ENCODE measurements at places on chromosomes 3 and 15.

- H3K4me1 ChIP-seq: no peaks in the 10 kb centered on the region
- no peak overlapping the region for H3K27ac ChIP-seq
- no peak overlapping the region for H3K4me3 ChIP-seq
- H3K27me3 ChIP-seq: no peaks in the 10 kb centered on the region
- DNase-seq: no peak
- H3K36me3 ChIP-seq: peaks cover 43% of the 10 kb centered on the region
Observed at GRCh38 chr3:52393131-52393807, 51.6 kb downstream of the SEMA3G start.

GRCh38 chr15:75688831-75689230 is 23.8 kb downstream of the CSPG4 start:
- H3K4me3 ChIP-seq: no peak overlapping the region
- H3K36me3 ChIP-seq: no peaks in the 10 kb centered on the region
- peaks cover 6% of the 10 kb centered on the region for H3K4me1 ChIP-seq
- H3K27me3 ChIP-seq: no peaks in the 10 kb centered on the region
- H3K27ac ChIP-seq: no peak overlapping the region

- H3K4me1 ChIP-seq: no peaks in the 10 kb centered on the region
- no peaks in the 10 kb centered on the region for H3K36me3 ChIP-seq
- DNase-seq: no peak
- H3K27ac ChIP-seq: no peak overlapping the region
Observed at GRCh38 chr3:155112661-155113389, 32.7 kb downstream of the MME start.

DNA sequence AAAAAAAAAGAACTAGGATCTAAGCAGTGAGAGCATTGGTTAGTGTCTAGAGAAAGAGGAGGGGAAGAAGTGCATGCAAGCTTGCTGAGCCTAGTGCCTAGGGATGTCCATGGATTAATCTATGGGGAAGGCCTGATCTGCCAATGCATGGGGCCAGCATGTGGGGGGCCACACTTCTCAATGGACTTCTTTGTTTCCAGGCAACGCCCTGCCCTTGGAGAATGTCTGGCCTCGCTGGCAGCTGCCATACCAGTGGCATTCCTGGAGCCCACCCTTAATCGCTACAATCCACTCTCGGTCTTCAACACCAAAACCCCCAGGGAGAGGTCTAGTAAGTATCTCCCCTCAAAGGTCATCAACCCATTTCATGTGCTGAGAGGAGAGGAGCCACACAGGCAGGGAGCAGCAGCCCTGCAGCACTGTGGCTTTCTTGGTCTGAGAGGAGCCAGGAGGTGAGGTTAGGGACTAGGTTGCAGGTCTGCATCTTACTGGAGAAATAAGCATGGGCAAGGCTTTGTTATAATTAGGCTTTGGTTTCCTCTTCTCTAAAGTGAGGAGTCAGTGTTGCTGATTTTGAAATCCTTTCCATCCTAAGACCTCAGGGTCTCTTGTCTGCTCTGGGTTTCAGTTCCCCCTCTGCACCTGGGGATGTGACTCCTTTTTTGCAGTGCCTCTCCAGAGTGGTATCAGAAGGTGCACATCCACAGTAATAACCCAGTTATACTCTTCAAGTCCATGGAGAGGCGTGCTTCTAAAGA is 188.1 kb upstream of the CHRM5 start:
- H3K4me3 ChIP-seq: no peak overlapping the region
- no peaks in the 10 kb centered on the region for H3K4me1 ChIP-seq
- H3K27ac ChIP-seq: no peak overlapping the region
- H3K27me3 ChIP-seq: no peaks in the 10 kb centered on the region
- DNase-seq: no peak
- no peaks in the 10 kb centered on the region for H3K36me3 ChIP-seq

DNA sequence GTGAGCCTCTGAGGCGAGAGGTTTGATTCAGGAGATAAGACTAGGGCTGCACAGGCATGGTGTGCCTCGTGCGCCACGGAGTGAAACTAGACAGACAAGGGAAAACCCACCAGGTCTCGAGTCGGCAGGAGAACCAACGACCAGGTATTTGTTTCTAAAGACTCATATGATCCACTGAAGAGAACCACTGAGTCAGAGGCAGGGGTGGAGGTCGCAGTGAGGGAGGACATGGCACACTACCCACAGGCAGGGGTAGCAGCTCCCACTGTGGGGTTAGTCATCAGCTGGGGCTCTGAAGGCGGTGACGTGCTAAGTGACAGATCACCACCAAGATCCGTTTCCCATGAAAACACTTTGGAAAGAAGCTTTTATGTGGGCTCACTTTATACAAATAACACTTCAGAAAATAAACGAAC is 45.7 kb downstream of the CHSY1 start:
- no peaks in the 10 kb centered on the region for H3K27me3 ChIP-seq
- DNase-seq: no peak
- no peaks in the 10 kb centered on the region for H3K36me3 ChIP-seq

GRCh38 chr3:162092751-162093150 is 596.1 kb downstream of the OTOL1 start:
- no peaks in the 10 kb centered on the region for H3K27me3 ChIP-seq
- H3K27ac ChIP-seq: no peak overlapping the region
- no peak for DNase-seq
- no peak overlapping the region for H3K4me3 ChIP-seq

DNA sequence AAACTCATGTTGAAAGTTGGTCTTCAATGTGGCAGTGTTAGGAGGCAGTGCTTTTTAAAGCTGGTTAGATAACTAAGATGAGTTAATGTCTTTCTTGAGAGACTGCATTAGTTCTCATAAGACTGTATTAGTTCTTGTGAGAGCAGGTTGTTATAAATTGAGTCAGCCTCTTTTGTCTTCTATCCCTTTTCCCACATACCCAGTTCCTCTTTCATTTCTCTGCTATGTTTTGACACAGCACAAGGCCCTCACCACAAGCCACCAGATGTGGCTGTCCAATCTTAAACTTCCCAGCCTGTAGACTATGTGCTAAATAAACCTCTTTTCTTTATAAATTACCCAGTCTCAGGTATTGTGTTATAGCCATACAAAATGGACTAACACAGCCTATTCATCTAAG is 94.6 kb upstream of the SNTN start:
- H3K27me3 ChIP-seq: no peaks in the 10 kb centered on the region
- no peaks in the 10 kb centered on the region for H3K4me1 ChIP-seq
- H3K36me3 ChIP-seq: no peaks in the 10 kb centered on the region

DNA sequence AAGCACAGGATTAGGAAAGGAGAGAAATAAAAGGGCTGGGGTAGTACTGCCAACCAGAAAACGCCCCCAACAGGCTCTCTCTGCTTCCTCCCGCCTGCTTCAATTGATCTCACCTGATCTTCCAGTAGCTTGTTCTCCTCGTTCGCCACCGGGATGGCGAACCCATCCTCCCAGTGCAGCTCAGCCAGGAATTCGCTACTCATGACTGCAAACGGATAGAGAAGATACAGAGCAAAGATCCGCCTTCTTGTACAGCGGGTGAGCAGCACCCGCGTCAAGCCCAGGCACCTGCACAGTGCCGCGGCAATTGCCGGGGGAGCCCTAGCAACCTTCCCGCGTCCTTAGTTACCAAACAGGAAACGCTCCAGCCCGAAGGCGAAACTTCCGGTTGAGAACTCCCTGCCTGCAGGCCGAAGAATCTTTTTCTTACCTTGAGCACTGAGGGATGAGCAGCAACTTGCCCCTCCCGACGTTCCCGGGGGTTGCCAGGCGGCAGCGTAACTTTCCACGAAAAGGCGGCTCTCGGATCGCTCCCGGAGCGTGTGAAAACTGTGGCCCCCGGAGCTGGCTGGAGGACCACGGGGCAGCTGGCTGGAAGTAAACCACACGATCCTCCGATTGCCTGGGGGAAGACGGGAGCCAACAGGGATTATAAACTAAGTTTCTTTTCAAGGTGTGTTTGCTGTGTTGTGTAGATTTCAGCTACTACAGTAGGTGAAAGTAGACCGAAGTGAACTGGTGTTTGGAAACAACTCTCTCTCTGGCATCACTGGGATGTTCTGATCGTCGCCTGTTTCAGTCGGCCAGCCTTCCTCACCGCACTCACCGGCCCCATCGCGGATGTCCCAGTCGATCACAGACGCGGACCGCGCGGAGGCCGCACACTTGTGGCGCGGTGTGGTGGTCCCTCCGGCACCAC is at the start of gene CCDC39:
CCDC39 (minus strand) TSS at position 312 of the 919 bp plus-strand sequence; CDS start at position 203, 109 bp downstream.
- H3K4me3 ChIP-seq: peak within 1 kb of the TSS; percentile 57
- peak within 1 kb of the TSS; percentile 31 for H3K27ac ChIP-seq
- peaks cover 6% of the 10 kb centered on the region for H3K4me1 ChIP-seq
- peak; percentile 86 for DNase-seq

DNA sequence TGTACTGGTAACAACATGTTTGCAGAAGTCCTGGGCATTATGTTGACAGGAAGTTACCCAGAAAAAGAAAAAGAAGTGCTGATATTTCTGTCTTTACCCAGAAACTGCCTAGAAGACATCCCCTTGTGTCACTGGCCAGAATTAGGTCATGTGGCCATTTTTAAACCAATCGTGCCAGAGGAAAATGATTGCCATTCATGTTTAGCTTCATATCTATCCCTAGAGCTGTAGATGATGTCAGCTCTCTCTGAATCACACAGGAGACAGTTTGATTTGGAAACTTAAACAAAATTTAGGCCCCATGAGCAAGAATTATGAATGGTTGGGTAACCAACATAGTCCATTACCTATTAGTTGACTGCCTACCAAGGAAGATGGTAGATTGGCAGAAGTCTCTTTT is 8.9 kb upstream of the PLOD2 start:
- no peaks in the 10 kb centered on the region for H3K27me3 ChIP-seq
- no peak overlapping the region for H3K4me3 ChIP-seq
- no peak overlapping the region for H3K27ac ChIP-seq
- H3K36me3 ChIP-seq: no peaks in the 10 kb centered on the region
- H3K4me1 ChIP-seq: no peaks in the 10 kb centered on the region

DNA sequence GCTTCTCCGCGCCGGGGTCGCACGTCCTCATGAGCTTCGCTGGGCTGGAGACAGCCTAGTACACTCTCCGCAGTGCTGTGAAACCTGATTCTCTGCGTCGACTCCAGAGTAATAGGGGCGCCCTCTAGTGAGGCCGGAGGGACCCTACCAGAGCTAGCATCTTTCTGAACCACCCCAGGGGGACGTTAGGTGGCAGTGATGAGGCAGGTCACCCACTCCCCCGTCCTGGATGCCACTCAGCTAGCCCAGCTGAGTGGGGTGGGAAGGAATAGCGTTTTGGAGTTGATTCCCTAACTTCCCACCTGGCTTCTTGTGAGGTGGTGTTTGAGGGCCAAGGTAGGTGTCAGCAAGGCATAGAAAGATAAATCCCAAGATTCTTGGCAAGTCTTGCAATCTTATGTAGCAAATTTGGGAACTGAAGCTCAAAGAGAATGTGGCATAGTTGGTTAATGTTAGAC is 4.0 kb downstream of the DUOXA2 start:
- no peak overlapping the region for H3K27ac ChIP-seq
- H3K36me3 ChIP-seq: no peaks in the 10 kb centered on the region
- peaks cover 37% of the 10 kb centered on the region for H3K27me3 ChIP-seq
- no peak for DNase-seq
- peak overlapping the region; percentile 29 for H3K4me3 ChIP-seq
- H3K4me1 ChIP-seq: peaks cover 24% of the 10 kb centered on the region

GRCh38 chr15:53917109-53917508 is 61.1 kb upstream of the UNC13C start:
- no peaks in the 10 kb centered on the region for H3K4me1 ChIP-seq
- H3K4me3 ChIP-seq: no peak overlapping the region
- no peak overlapping the region for H3K27ac ChIP-seq
- DNase-seq: no peak
- H3K36me3 ChIP-seq: no peaks in the 10 kb centered on the region

GRCh38 chr15:58241872-58242271 is 103.7 kb downstream of the AQP9 start:
- no peak overlapping the region for H3K27ac ChIP-seq
- H3K4me1 ChIP-seq: no peaks in the 10 kb centered on the region
- no peaks in the 10 kb centered on the region for H3K36me3 ChIP-seq
- no peak overlapping the region for H3K4me3 ChIP-seq
- no peak for DNase-seq

GRCh38 chr3:188446014-188446413 is 292.1 kb downstream of the LPP start:
- H3K27me3 ChIP-seq: no peaks in the 10 kb centered on the region
- H3K4me1 ChIP-seq: no peaks in the 10 kb centered on the region
- DNase-seq: no peak
- H3K4me3 ChIP-seq: no peak overlapping the region

DNA sequence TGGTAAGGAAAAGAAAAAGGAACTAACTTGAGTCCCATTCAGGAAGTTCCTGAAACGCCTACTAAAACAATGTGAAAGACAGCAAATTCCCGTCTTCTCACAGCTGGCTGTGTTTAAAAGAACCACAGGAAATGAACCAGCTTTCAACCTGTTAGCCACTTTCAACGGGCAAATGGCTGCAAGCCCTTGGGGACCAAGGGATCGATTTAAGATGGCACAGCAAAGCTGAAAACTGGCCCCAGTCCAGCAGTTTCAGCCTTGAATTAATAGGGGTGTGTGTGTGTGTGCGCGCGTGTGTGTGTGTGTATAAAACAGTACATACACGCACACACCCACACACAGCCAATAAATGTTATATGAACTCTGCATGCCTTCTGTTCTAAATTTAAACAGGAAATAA is 168.7 kb upstream of the TMCO5A start:
- DNase-seq: no peak
- H3K27me3 ChIP-seq: no peaks in the 10 kb centered on the region
- H3K36me3 ChIP-seq: no peaks in the 10 kb centered on the region
- no peak overlapping the region for H3K27ac ChIP-seq
- H3K4me1 ChIP-seq: peaks cover 6% of the 10 kb centered on the region

DNA sequence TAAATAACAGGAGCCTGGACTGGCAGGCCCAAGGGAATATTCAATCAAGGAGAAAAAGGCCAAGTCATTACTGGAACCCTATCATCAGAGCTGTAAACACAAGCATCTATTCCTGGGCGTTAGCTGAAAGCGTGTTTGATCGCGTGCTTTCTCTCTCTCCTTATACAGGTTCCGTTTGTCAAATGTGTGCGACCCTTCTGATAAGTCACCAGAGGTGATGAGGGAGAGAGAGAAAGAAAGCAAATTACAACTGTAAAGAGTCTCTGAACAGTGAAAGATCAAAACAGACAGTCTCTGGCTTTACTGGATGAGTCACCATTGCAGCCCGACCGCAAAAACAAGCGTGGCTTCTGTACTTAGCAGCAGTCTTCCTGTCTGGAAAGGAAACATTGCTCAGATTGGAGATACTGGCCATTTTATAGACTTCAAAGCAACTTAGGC is 39.5 kb upstream of the TPRG1 start:
- peak; percentile 71 for DNase-seq
- no peaks in the 10 kb centered on the region for H3K36me3 ChIP-seq
- H3K4me3 ChIP-seq: no peak overlapping the region
- no peaks in the 10 kb centered on the region for H3K27me3 ChIP-seq
- peaks cover 4% of the 10 kb centered on the region for H3K4me1 ChIP-seq

Data from upper lobe of left lung (tissue), 6 donors.